ENCODE measurements at places on chromosomes 4 and X.

DNA sequence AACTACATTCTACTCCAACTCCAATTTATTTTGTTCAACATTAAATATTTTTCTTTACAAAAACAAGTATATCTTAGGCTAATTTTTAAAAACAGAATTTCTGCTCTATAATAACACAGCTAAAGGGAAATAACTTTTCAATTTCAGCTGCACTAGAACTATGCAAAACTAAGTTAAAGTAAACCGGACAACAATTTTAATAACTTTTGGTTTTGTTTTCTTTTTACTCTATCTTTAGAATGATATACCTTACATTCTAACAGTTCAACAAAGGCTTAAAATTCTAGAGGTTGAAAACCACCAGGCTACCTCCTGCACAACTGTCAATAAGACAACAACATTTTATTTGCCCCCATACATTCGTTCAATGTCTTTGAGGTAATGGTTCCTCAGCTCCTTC is 18.7 kb upstream of the KCNE5 start:
- no peak for DNase-seq

DNA sequence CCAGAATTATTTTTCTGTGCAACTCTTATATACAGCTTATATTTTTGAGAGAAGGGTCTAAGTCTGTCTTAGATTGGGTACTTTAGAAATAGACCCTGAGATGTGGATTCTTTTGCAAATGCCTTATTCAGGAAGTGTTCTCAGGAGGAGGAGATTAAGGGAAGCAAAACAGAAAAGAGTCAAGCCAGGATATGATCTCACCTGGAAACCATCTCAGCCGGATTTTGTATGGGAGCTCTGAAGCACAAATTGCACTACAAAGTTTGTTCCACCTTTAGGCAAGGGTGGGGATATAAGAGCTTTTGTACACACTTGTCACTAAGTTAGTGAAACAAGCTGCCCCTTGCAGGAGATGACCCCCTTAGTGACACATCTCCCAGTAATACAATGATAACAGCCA is 121.2 kb upstream of the GRPR start:
- no peak for DNase-seq

DNA sequence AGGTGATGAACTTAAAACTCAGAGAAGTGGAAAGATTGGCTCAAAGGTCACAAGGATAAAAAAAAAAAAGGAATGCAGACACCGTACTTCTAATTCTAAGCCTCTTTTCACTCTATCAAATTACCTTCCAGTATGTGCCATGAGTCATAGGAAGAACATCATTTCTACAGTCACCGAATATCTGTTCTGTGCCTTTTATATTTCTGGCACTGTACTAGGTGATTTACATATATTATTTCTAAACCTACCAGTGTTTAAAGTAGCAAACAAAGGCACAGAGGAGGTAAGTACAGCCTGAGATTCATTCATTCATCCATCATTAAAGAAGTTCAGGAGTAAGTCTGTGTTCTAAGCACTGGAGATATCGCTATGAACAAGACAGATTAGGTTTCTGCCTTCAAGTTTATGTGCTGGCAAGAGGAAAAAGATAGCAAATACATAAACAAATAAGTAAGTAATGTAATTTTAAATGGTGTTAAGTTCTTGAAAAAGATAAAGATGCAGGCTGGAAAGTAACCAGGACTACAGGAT is 65.3 kb downstream of the PALLD start:
- no peak for DNase-seq

GRCh38 chr4:155304375-155304774 is 72.4 kb downstream of the MAP9 start:
- DNase-seq = no peak

DNA sequence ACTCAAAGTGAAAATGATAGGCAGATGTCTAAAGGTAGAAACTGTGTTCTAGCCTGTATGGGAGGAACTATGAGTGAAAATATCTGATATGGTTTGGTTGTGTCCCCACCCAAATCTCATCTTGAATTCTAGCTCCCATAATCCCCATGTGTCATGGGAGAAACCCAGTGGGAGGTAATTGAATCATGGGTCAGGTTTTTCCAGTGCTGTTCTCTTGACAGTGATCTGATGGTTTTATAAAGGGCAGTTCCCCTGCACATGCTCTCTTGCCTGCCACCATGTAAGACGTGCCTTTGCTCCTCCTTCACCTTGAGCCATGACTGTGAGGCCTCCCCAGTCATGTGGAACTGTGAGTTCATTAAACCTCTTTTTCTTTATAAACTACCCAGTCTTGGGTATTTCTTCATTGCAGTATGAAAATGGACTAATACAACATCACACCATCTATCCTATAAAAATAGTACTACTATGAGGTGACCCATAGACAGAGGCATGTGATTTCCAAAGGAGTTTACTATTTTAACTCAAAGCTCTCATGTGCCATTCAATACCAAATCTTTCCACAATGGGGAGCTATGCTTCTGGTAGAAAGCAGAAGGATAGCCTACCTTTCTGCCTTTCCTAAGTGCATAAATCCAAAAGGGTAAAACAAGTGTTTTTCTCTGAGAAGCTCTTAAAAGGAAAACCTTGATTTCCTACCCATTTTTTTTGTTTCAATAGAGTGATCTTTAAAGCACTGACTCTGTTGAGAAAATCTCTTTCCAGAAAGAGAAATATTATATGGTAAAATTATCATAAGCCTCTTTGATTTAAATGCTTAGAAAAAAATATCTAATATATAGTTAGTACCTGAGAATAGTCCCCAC is 38.8 kb downstream of the SEC31A start:
- DNase-seq = peak; percentile 7

GRCh38 chrX:17237146-17237545 is 137.9 kb upstream of the NHS start:
- no peak for DNase-seq

- DNase-seq = no peak
These were observed 59.8 kb upstream of the LGI2 start for GRCh38 chr4:25090516-25090915.

DNA sequence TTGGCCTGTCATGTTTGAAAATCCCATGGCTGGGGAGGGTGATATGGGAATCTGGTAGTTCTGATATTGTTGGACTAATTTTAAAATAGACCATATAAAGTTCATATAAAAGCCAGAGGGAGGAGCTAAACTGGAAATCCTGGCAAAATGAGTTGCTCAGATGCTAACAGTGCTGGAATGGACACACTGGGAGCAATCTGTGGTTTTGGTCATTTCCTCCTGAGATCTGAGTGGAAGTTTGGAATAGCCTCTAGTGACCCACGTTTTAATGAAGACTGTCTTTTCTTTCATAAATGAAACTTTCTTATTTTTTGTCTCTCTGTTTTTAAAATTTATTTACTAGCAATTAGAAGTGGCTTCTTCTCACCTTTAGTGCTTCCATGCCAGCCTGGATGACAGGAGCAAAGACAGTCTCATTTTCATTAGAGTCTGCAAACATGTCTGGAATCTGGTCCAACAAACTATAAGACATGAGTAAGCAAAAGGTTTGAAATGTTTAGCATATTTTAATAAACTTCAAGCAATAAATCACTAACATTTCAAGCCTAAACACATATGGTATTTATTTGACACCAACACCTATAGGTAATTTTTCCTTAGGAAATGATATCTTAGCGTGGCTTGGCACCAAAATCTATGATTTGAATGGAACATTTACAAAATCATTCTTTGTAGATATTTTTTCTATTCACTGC is 66.6 kb downstream of the METTL14 start:
- DNase-seq = no peak

DNA sequence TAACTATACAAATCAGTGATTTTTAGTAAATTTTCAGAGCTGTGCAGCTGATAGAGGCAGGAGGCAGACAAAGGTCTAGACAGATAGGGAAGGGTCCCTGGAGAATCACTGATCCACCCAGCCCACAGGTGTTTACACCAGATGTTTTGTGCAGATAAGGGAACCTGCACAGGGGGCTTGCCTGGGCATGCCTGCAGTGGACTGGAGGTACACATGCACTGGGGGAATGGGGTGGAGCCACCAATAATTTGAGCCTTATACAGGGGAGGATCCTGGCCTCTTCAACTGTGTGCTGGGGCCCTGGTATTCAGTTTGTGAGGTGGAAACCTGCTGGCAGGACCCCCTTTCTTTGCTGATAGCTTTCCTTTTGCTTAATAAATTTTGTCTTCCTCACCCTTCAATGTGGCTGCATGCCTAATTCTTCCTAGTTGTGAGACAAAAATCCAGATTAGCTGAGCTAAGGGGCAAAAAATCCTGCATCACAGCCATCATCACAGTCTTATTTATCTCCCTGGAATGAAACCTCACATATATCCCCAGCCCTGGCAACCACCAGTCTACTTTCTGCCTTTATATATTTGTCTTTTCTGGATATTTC is 102.8 kb downstream of the KDM6A start:
- DNase-seq = no peak

DNA sequence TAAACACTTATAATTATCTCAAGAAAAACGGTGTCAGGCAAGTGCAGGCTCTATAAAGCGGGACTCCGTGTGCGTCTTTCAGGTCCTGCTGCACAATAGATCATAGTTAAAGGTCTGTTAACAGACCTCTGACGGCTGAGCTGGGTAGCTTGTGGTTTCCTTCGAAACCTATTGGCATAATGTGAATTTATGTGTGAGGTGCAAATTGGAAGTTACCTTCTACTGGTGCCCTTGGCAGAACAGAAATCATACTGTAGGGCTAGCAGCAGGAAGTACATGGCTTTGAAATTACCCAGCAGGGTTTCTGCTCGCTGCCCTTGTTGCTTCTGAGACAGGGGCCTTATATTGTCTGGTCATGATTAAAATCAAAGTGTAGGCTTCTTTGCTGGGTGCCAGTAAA is 216.4 kb upstream of the HAND2 start:
- no peak for DNase-seq

DNA sequence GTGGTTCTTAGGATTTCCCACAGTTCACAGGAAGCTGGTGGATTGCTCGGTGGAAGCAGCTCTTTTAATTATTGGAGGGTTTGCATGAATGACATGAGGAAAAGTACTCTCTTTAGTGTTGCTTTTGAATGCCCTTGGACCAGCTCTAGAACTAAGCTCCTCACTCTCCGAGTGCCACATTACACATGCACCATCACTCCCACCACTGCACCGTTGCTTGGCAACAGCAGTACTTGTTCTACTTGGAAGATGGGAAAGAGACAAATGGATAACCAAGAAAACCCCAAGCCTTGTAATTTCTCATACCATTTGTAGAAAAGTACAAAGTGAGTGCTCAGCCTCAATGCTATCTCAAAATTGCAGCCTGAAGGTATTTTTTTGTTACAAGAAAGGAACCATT is 620.2 kb upstream of the BOD1L1 start:
- no peak for DNase-seq

DNA sequence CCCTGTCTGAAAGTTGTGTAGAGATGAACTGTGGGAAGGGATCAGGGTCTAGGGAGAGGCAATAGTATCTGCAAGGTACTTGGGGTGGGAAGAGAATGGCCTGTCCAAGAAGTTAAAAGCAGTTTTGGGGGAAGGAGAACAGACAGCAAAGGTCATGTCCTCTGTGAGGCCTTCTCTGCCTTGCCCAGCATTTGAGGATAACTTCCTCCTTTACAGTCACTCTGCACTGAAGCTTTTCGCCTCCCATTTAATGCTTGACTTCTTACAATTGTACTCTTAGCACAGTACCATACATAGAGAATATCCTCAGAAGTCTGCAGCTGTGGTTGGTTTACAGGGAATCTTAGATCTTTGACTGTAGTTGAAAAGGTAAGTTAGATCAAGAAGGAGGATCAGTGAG is 121.8 kb upstream of the AP1S2 start:
- no peak for DNase-seq
